Activated naive CD4-positive, alpha-beta T cell treated with Interleukin-2 at 50 U/mL for 16 hours (primary cell): ENCODE measurements at places on chromosomes 5 and 9.

GRCh38 chr5:151179489-151179840 lies 21.9 kb upstream of the ANXA6 start:
- DNase-seq, result no peak

DNA sequence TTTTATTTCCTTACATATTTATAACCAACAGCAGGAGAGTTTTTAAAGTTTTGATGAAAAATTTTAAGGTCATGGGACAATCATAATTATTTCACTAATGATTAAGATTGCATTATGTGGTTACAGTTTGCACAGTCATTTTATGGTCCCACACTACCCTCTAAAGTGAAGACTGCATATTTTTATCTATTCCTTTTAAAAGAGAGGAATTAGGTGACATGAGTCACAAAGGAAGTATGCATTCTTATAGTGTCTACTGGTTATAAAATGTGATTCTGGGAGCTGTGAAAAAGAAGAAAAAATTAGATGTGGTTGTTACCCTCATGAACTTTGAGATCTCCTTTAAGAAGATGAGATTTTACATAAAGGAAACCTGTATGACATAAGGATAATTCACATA lies 87.9 kb upstream of the GRIA1 start:
- DNase-seq, result no peak

GRCh38 chr5:2876183-2876582 lies 124.7 kb upstream of the IRX2 start:
- DNase-seq, result no peak

DNA sequence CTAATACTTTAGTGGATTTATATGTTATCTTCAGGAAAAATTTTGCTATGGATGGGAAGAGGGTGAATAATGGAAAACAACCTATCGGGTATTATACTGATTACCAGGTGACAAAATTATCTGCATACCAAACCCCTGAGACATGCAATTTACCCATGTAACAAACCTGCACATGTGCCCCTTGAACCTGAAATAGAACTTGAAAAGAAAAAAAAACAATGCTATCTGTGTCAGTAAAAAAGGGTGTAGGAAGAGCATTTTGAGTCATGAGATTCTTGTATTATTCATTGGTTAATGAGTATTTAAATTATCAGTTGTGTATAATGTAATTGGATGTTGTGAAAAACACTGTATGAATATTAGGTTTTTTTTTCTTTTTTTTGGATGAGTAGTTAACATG lies 75.4 kb downstream of the PRR16 start:
- no peak for DNase-seq

GRCh38 chr5:6347165-6347564 lies 31.2 kb downstream of the MED10 start:
- DNase-seq, result no peak

GRCh38 chr5:94903726-94904125 lies 285.3 kb downstream of the SLF1 start:
- DNase-seq, result no peak

- no peak for DNase-seq
Measured at GRCh38 chr9:36045610-36046009, 8.9 kb downstream of the RECK start.

GRCh38 chr9:138114501-138115245 lies 237.1 kb downstream of the CACNA1B start:
- DNase-seq, result no peak

DNA sequence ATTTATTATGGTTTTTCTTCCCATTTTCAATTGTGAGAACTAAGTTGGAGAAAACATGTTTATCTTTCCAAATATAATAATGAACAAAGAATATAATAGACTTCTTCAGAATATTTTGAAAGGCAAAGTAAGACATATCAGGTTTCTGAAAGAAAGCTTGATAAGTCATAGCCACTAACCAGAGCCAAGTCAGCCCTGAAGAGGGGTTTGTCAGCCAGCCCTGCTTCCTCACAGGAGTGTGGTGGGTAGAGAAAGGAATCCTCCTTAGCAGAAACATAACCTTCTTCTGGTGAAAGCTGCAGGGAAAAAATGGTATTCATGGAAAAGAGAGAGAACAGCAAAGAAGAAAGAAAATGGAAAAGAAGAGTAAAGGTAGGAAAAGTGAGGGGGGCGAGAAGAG lies 93.4 kb downstream of the MPDZ start:
- no peak for DNase-seq

DNA sequence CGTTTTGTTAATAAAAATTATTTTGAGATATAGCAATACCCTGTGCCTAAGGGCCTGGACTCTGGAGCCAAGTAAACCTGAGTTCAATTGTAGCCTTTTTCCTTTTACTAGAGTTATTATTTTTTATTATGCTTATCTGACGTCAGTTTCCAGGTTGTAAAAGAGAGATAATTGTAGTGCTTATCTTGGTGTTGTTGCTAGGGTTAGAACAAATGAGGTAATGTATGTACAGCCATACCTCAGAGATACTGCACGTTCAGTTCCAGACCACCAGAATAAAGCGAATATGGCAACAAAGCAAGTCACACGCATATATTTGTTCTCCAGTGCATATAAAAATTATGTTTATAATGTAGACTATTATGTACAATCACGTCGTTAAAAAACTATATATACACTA lies 215.0 kb downstream of the VPS13A start:
- no peak for DNase-seq
